ENCODE measurements at places on chromosomes 2 and 18. TPM values are rescaled to one million over a fixed set of nuclear protein-coding genes. Genes with fewer than 3 reads are reported as not detected.

DNA sequence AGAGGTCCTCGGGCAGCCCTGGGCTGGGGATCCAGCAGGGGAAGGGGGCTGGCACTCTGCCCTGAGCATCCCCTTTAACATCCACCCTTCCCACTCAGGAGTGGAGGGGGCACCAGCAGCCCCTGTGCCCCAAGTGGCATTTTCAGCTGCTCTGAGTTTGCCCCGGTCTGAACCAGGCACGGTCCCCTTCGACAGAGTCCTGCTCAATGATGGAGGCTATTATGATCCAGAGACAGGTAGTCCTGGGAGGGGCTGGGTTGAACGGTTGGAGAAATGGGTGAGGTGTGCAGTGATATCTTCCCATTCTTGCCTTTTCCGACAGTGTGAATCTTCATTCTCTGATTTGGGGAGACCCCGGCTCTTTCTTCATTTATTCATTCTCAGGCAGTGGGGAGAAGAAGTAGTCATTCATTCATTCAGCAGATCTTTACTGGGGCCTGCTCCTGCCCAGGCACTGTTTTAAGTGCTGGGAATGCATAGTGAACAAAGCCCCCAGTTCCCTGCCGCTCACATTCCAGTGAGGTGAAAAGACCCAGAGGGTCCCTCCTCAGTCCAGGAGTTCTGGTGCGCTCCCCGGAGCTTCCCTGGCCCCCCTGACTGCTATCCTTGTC, 1.4 kb upstream of the KHK start:
- H3K4me3 ChIP-seq: peak overlapping the region; percentile 81
- H3K4me1 ChIP-seq: no peaks in the 10 kb centered on the region

GRCh38 chr18:65754121-65754520, 3.3 kb downstream of the CDH7 start:
- DNase-seq: peak; percentile 58
- no peak overlapping the region for H3K27ac ChIP-seq
- H3K36me3 ChIP-seq: no peaks in the 10 kb centered on the region
- peaks cover 38% of the 10 kb centered on the region for H3K27me3 ChIP-seq
- H3K4me3 ChIP-seq: no peak overlapping the region

- no peaks in the 10 kb centered on the region for H3K27me3 ChIP-seq
- no peaks in the 10 kb centered on the region for H3K4me1 ChIP-seq
- no peak for DNase-seq
- H3K36me3 ChIP-seq: no peaks in the 10 kb centered on the region
Measured at GRCh38 chr18:45688833-45689232, 35.1 kb upstream of the SLC14A1 start.

DNA sequence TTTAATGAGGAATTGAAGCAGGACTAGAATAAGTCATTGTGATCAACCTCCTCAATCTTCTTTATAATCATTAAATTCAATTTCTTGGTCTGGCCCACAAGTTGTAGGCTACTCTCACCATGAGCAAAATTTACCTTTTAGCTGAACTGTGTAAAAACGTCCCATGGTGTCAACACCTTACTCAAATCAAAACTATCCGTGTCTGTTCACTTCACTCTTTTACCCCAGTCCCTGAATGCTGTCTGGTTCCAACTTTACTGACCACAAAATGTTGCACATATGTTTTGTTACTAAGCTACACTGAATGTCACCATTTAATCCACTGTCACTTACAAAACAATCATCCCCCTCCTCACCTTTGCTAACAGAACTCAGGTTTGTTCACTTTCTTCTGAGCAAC, 951.6 kb upstream of the SLC39A10 start:
- H3K4me3 ChIP-seq: no peak overlapping the region
- no peaks in the 10 kb centered on the region for H3K36me3 ChIP-seq
- no peak overlapping the region for H3K27ac ChIP-seq
- DNase-seq: no peak
- no peaks in the 10 kb centered on the region for H3K27me3 ChIP-seq

- DNase-seq: no peak
- H3K4me1 ChIP-seq: no peaks in the 10 kb centered on the region
- no peaks in the 10 kb centered on the region for H3K36me3 ChIP-seq
- H3K27me3 ChIP-seq: peaks cover 27% of the 10 kb centered on the region
- no peak overlapping the region for H3K27ac ChIP-seq
Measured at GRCh38 chr2:222672068-222672401, 577 bp downstream of the MOGAT1 start.

- peaks cover 96% of the 10 kb centered on the region for H3K36me3 ChIP-seq
- H3K27ac ChIP-seq: no peak overlapping the region
- no peaks in the 10 kb centered on the region for H3K27me3 ChIP-seq
Measured at GRCh38 chr2:218245214-218245613, 15.6 kb upstream of the GPBAR1 start.

- H3K27me3 ChIP-seq: no peaks in the 10 kb centered on the region
- no peak overlapping the region for H3K4me3 ChIP-seq
- no peaks in the 10 kb centered on the region for H3K4me1 ChIP-seq
- DNase-seq: no peak
- H3K27ac ChIP-seq: peak overlapping the region; percentile 75
Measured at GRCh38 chr18:63180971-63181376, 138.6 kb downstream of the BCL2 start.

- no peak for DNase-seq
- H3K4me1 ChIP-seq: no peaks in the 10 kb centered on the region
- no peaks in the 10 kb centered on the region for H3K27me3 ChIP-seq
Measured at GRCh38 chr2:237254911-237255578, 158.9 kb downstream of the COL6A3 start.

DNA sequence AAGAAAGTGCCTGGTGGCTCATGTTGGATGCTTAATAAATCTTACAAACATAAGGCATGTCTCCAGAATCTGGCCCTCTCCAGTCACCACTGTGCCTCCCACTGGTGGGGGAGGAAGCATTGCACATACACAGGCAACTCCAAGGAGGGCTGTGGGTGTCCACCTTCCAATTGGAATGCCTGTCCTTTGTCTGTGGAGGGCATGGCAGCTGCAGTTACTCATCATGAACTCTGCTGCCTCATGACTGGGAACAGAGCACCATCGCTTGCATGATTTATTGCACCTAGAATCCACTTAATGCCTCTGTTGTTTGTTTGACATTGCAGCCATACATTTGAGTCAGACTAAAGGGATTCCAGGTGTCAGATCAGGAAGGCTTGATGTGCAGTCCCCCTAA, 278.9 kb downstream of the PRKCE start:
- DNase-seq: no peak
- H3K4me1 ChIP-seq: no peaks in the 10 kb centered on the region
- H3K36me3 ChIP-seq: no peaks in the 10 kb centered on the region
- no peaks in the 10 kb centered on the region for H3K27me3 ChIP-seq
- H3K4me3 ChIP-seq: no peak overlapping the region

GRCh38 chr18:35592298-35592697, 10.8 kb downstream of the GALNT1 start:
- H3K27ac ChIP-seq: no peak overlapping the region
- no peaks in the 10 kb centered on the region for H3K4me1 ChIP-seq
- no peaks in the 10 kb centered on the region for H3K27me3 ChIP-seq
- no peak for DNase-seq
- no peaks in the 10 kb centered on the region for H3K36me3 ChIP-seq

DNA sequence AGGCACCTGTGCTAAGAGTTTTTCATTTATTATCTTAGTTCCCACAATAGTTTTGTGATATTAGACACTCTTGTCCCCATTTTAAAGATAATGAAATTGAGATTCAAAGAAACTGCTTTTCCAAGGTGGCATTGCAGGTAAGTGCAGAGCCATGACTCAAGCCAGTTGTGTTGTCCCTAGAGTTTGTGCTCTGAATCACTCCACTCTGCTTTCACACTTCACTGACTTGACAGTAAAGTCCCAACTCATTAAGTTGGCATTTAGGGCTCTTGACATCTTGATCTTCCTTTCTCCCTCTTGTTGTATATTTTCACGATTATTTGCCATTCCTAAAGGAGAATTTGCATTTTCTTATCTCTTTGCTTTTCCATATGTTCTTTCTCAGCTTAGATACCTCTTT, 114.3 kb downstream of the DIS3L2 start:
- DNase-seq: no peak
- no peaks in the 10 kb centered on the region for H3K36me3 ChIP-seq
- no peak overlapping the region for H3K27ac ChIP-seq
- H3K27me3 ChIP-seq: no peaks in the 10 kb centered on the region
- no peak overlapping the region for H3K4me3 ChIP-seq

DNA sequence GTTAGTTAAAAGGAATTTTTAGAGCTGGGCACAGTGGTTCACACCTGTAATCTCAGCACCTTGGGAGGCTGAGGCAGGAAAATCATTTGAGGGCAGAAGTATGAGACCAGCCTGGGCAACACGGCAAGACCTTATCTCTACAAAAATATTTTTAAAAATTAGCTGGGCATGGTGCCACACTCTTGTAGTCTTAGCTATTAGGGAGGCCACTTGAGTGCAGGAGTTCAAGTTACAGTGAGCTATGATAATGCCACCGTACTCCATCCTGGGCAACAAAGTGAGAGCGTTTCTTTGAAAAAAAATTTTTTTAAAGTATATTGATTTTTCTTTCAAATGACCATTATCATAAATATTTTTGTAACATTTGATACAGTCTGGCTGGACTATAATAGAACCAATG, 93.6 kb upstream of the FAM117B start:
- H3K36me3 ChIP-seq: peaks cover 80% of the 10 kb centered on the region
- DNase-seq: no peak
- H3K27me3 ChIP-seq: no peaks in the 10 kb centered on the region
- no peak overlapping the region for H3K27ac ChIP-seq
- H3K4me1 ChIP-seq: no peaks in the 10 kb centered on the region
- H3K4me3 ChIP-seq: no peak overlapping the region

DNA sequence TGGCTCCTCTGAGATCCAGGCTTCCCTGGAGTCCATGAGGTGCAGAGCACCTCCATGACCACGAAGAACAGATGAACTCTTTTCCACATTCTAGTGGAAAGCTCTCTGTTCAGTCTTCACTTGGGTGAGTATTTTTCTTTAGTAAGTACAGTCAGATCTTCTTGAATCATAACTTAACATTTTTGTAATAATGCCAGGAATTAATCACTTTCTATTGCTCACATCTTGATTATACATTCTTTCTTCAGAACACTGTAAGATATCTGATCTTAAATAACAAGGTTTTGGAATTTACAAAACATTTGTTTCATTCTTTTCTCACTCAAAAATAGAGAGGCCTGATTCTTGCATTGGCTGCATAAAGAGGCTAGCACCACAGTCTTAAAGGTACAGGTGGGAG, 45.4 kb upstream of the RND3 start:
- H3K4me3 ChIP-seq: no peak overlapping the region
- no peaks in the 10 kb centered on the region for H3K4me1 ChIP-seq
- no peaks in the 10 kb centered on the region for H3K27me3 ChIP-seq
- no peak overlapping the region for H3K27ac ChIP-seq
- no peak for DNase-seq

DNA sequence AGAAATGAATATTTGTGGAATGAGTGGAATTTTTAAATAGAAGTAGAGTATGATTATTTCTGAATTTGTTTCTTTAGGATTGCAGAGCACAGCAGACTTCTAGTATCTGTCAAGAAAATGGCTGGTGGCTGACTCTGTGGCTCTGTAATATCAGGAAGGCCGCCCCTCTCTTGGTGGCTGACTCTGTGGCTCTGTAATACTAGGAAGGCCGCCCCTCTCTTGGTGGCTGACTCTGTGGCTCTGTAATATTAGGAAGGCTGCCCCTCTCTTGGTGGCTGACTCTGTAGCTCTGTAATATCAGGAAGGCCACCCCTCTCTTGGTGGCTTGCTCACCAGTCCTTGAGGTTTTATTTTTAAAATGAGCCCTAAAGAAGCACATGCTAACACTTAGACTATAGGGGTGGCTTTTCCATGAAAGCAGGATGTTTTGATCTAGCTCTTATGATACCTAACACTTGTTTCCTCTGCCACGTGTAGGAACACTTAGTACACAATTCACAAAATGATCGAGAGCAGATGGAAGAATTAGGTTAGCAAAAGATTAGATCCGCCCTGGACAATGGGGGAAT, 85.1 kb upstream of the TTC39C start:
- H3K27ac ChIP-seq: no peak overlapping the region
- no peak for DNase-seq
- no peak overlapping the region for H3K4me3 ChIP-seq
- H3K36me3 ChIP-seq: no peaks in the 10 kb centered on the region
- peaks cover 11% of the 10 kb centered on the region for H3K4me1 ChIP-seq

DNA sequence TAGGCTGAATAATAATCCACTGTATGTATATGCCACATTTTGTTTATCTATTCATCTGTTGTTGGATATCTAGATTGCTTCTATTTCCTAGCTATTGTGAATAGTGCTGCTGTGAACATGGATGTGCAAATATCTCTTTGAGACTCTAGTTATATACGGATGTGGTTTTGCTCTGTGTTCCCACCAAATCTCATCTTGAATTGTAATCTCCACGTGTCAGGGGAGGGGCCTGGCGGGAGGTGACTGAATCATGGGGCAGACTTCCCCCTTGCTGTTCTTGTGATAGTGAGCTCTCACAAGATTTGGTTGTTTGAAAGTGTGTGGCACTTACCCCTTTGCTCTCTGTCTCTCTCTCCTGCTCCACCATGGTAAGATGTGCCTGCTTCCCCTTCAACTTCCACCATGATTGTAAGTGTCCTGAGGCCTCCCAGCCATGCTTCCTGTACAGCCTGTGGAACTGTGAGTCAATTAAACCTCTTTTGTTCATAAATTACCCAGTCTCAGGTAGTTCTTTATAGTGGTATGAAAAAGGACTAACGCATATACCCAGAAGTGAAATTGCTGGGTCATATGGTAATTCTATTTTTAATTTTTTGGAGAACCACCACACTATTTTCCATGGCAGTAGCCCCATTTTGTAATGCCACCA, 86.1 kb upstream of the UPP2 start:
- no peak for DNase-seq
- no peaks in the 10 kb centered on the region for H3K27me3 ChIP-seq

GRCh38 chr18:21314724-21315123, 72.7 kb downstream of the GREB1L start:
- no peak overlapping the region for H3K27ac ChIP-seq
- peaks cover 31% of the 10 kb centered on the region for H3K27me3 ChIP-seq
- H3K36me3 ChIP-seq: no peaks in the 10 kb centered on the region
- no peak overlapping the region for H3K4me3 ChIP-seq

- H3K4me3 ChIP-seq: no peak overlapping the region
- H3K27me3 ChIP-seq: no peaks in the 10 kb centered on the region
- peak; percentile 34 for DNase-seq
- no peaks in the 10 kb centered on the region for H3K4me1 ChIP-seq
Measured at GRCh38 chr2:193867454-193867853, 1672.7 kb upstream of the TMEFF2 start.

DNA sequence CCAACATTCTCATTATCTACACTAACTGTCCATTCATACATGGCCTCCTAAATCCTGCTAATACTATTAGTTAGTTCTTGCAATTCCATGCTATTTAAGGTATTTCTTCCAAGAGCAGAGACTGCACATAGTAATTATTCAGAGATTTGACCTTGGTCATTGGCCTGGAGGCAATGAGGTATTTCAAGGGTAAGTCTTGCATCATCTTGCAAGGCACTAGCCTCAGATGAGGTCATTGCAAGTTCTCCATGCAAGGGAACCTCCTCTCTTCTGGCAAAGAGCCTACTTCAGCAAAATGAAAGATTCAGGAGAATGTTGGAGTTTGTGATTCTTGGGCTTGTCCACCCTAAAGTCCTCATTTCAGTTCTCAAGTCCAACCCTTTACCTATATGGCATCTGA, 48.5 kb upstream of the IKZF2 start:
- no peak overlapping the region for H3K4me3 ChIP-seq
- DNase-seq: no peak
- H3K27ac ChIP-seq: no peak overlapping the region
- no peaks in the 10 kb centered on the region for H3K27me3 ChIP-seq
- no peaks in the 10 kb centered on the region for H3K36me3 ChIP-seq

Gene CTAGE1
- not detected for total RNA-seq

Gene AGXT
- 0.18 TPM for total RNA-seq

Gene NOL4
- 1.3 TPM for total RNA-seq

Gene CXCR2
- not detected for total RNA-seq

Gene CYP26B1
- 0.91 TPM for total RNA-seq

All from endodermal cell (in vitro differentiated cells).